Left ventricle myocardium inferior (tissue), 1 donor: ENCODE measurements at places on chromosomes 7 and 10. TPM values are rescaled to one million over a fixed set of nuclear protein-coding genes. Genes with fewer than 3 reads are reported as not detected.
A peak's percentile ranks its signal among the peaks of the same experiment; 100 is the strongest.

GRCh38 chr10:5744849-5745248 lies 60.2 kb downstream of the TASOR2 start:
- H3K27me3 ChIP-seq: no peaks in the 10 kb centered on the region
- H3K4me1 ChIP-seq: peaks cover 6% of the 10 kb centered on the region
- H3K36me3 ChIP-seq: peaks cover 73% of the 10 kb centered on the region
- no peak overlapping the region for H3K27ac ChIP-seq

GRCh38 chr10:50310560-50311174 lies 59.4 kb upstream of the ASAH2 start:
- H3K36me3 ChIP-seq: peaks cover 53% of the 10 kb centered on the region
- peaks cover 12% of the 10 kb centered on the region for H3K4me1 ChIP-seq
- no peak overlapping the region for H3K27ac ChIP-seq
- no peak overlapping the region for H3K4me3 ChIP-seq

- no peak overlapping the region for H3K4me3 ChIP-seq
- no peak for DNase-seq
- H3K36me3 ChIP-seq: peaks cover 31% of the 10 kb centered on the region
- no peaks in the 10 kb centered on the region for H3K27me3 ChIP-seq
Measured at GRCh38 chr7:2148189-2148588, 84.6 kb downstream of the MAD1L1 start.

GRCh38 chr10:87068281-87068680 lies 26.4 kb downstream of the GLUD1 start:
- H3K27ac ChIP-seq: no peak overlapping the region
- H3K4me3 ChIP-seq: no peak overlapping the region
- H3K36me3 ChIP-seq: peaks cover 86% of the 10 kb centered on the region
- no peaks in the 10 kb centered on the region for H3K27me3 ChIP-seq
- no peak for DNase-seq

GRCh38 chr7:141003172-141004065 lies 11.3 kb downstream of the MRPS33 start:
- H3K27me3 ChIP-seq: no peaks in the 10 kb centered on the region
- H3K4me3 ChIP-seq: no peak overlapping the region
- no peak overlapping the region for H3K27ac ChIP-seq

Gene LCOR
- 18.9 TPM for total RNA-seq

GRCh38 chr7:92889081-92889480 lies 52.7 kb upstream of the CDK6 start:
- DNase-seq: no peak
- H3K36me3 ChIP-seq: no peaks in the 10 kb centered on the region
- no peak overlapping the region for H3K27ac ChIP-seq
- no peaks in the 10 kb centered on the region for H3K27me3 ChIP-seq

- no peaks in the 10 kb centered on the region for H3K36me3 ChIP-seq
- no peak overlapping the region for H3K27ac ChIP-seq
- no peak overlapping the region for H3K4me3 ChIP-seq
- H3K27me3 ChIP-seq: no peaks in the 10 kb centered on the region
Measured at GRCh38 chr7:126016722-126017121, 1087.1 kb upstream of the POT1 start.

- no peak overlapping the region for H3K4me3 ChIP-seq
- H3K27ac ChIP-seq: no peak overlapping the region
- H3K4me1 ChIP-seq: no peaks in the 10 kb centered on the region
- H3K36me3 ChIP-seq: peaks cover 82% of the 10 kb centered on the region
- H3K27me3 ChIP-seq: no peaks in the 10 kb centered on the region
Measured at GRCh38 chr10:15118615-15119014, 21.5 kb downstream of the RPP38 start.

DNA sequence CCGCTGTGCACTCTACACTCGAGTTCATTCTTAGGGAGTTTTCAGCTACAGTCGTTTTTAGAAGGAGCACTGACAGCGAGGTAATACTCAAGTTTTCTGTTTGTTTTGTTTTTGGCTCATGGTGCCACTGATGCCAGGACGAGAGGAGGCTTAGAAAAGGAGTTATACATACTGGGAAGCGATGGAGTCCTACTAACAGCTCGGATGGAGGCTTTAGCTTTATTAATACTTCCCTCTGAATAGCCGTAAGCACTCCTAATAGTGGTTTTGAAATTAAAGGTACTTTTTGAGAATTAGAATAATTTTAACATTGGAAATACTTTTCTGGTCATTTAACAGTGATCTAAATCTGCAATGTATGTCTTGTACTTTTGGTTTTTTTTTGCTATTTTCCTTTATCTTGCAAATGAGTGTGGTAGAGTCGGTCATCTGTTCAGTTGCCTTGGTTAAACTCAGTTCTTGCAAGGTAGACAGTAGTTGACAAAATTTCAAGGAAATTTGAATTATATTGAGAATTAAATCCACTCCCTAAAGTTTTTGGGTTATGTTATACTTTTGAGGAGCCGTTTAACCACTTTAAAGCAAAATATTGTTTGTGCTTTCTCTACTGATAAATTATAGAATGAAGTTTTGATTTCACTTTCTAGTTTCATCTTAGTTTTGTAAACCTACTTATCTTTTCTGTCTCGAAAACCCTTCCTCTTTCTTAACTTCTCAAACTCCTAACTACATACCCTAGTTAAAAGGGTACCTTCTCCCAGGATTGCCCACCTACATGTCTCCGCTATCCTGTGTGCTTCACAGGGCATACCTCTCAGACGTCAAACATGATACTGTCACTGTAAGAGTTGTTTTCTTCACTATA lies 1.5 kb downstream of the HBP1 start:
- H3K27ac ChIP-seq: peak overlapping the region; percentile 96
- DNase-seq: no peak
- H3K4me1 ChIP-seq: peaks cover 72% of the 10 kb centered on the region
- H3K27me3 ChIP-seq: no peaks in the 10 kb centered on the region

DNA sequence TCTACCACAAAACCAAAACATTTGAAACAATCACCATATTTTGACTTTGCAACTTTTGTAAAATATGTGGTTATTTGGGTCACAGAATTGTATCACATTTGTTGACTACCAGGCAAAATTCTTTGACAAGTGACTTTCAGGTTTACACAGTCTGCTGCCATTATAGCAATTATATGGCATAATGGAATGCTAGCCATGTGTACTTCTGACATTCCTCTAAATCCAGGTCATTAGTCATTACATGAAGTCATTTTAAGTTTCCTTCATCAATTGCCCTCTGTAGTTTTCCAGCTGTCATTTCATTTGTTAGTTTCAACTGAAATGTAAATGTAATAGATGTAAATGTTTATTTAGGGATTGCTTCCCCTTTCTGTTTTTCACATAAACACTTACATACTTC lies 137.5 kb downstream of the IMMP2L start:
- no peak overlapping the region for H3K27ac ChIP-seq
- no peaks in the 10 kb centered on the region for H3K36me3 ChIP-seq
- no peaks in the 10 kb centered on the region for H3K27me3 ChIP-seq
- no peaks in the 10 kb centered on the region for H3K4me1 ChIP-seq

DNA sequence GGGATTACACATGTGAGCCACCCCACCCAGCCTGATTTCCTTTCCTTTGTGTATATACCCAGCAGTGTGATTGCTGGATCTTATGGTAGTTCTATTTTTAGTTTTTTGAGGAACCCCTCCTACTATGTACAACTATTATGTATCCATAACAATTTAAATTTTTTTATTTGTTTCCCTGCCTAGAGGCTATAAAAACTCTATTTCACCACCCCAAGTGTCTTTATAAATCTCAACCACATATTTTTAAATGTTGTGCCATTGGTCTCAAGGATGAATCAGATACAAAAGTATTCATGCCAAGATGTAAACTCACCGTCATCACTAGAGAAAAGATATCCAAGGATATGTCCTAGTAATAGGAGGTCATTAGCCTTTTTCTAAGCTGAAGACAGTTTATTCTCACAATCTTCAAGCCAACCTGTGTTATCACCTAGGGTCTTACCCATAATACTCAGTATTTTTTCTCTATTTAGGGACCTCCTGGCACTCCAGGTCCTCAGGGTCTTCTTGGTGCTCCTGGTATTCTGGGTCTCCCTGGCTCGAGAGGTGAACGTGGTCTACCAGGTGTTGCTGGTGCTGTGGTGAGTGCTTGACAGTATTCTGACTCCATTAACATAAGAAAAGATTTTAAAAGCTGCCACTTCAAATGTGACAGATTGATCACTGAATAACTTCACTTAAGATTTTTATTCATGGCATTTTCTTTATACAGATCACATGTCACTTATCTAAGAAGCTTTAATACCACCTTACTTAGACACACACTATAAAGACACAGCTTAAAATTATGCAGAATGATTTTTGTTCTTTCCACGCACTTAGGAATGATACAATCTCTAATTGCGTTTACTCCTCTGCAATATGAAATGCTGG lies 29.4 kb downstream of the COL1A2 start:
- H3K4me3 ChIP-seq: no peak overlapping the region
- no peaks in the 10 kb centered on the region for H3K4me1 ChIP-seq
- peaks cover 68% of the 10 kb centered on the region for H3K36me3 ChIP-seq
- H3K27ac ChIP-seq: no peak overlapping the region
- no peak for DNase-seq
- no peaks in the 10 kb centered on the region for H3K27me3 ChIP-seq

DNA sequence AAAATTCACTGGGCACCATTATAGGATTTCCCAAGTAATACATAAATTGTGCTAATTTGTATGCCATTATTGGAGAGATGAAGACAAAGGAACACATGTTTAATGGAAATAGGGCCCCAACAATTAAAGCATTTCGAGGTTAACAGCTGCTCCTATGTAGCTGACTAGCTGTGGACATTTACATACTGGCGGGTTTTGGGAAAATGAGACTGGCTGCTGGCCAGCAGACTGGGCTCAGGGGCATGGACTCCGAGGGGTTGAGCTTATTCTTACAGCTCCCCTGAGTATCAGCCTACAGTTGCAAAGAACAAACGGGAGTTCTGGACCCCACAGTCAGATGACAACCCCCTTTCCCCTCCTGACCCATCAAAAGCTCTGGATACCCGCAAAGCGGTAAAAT lies 91.9 kb upstream of the MYO3A start:
- H3K27ac ChIP-seq: no peak overlapping the region
- no peaks in the 10 kb centered on the region for H3K4me1 ChIP-seq
- H3K27me3 ChIP-seq: no peaks in the 10 kb centered on the region
- H3K36me3 ChIP-seq: no peaks in the 10 kb centered on the region
- no peak for DNase-seq

Gene CYP2E1
- 1.1 TPM for total RNA-seq

GRCh38 chr10:42952349-42952748 lies 124.5 kb upstream of the RET start:
- H3K27me3 ChIP-seq: peaks cover 30% of the 10 kb centered on the region
- no peaks in the 10 kb centered on the region for H3K36me3 ChIP-seq
- peak; percentile 50 for DNase-seq
- peak overlapping the region; percentile 54 for H3K27ac ChIP-seq
- peak overlapping the region; percentile 43 for H3K4me3 ChIP-seq

DNA sequence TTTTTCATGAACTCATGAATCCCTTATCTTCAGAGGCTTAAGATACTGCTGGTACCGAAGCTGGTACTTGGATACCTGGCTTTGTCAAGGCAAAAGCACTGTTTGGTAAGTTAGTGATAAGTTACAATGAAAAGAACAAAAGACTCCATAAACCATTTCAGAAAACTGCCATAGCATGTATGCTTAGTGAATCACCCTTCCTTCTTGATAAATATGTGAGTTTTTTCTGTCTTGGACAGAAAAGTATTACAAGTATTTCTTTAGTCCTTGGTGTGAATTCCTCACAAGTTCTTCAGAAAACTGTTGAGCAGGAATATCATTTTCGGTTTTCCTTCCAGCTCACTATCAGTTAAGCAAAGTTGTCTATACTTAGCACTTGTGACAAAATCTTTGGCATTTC lies 25.6 kb downstream of the PUS7 start:
- DNase-seq: no peak
- no peak overlapping the region for H3K4me3 ChIP-seq
- H3K27me3 ChIP-seq: no peaks in the 10 kb centered on the region
- H3K4me1 ChIP-seq: peaks cover 5% of the 10 kb centered on the region

- H3K27ac ChIP-seq: no peak overlapping the region
- no peaks in the 10 kb centered on the region for H3K36me3 ChIP-seq
- H3K27me3 ChIP-seq: no peaks in the 10 kb centered on the region
- peaks cover 51% of the 10 kb centered on the region for H3K4me1 ChIP-seq
- no peak for DNase-seq
- no peak overlapping the region for H3K4me3 ChIP-seq
Measured at GRCh38 chr10:70330671-70331070, 46.9 kb upstream of the NPFFR1 start.

GRCh38 chr7:501526-501925 lies 18.1 kb downstream of the PDGFA start:
- DNase-seq: peak; percentile 7
- H3K4me3 ChIP-seq: no peak overlapping the region
- no peaks in the 10 kb centered on the region for H3K27me3 ChIP-seq
- peaks cover 36% of the 10 kb centered on the region for H3K4me1 ChIP-seq
- no peak overlapping the region for H3K27ac ChIP-seq

GRCh38 chr7:29234438-29234837 lies 39.9 kb downstream of the CHN2 start:
- H3K4me1 ChIP-seq: peaks cover 17% of the 10 kb centered on the region
- no peak overlapping the region for H3K4me3 ChIP-seq
- DNase-seq: no peak
- H3K27ac ChIP-seq: no peak overlapping the region

Gene UNC5B
- total RNA-seq: 15.6 TPM

Gene RHOBTB1
- 16.6 TPM for total RNA-seq

DNA sequence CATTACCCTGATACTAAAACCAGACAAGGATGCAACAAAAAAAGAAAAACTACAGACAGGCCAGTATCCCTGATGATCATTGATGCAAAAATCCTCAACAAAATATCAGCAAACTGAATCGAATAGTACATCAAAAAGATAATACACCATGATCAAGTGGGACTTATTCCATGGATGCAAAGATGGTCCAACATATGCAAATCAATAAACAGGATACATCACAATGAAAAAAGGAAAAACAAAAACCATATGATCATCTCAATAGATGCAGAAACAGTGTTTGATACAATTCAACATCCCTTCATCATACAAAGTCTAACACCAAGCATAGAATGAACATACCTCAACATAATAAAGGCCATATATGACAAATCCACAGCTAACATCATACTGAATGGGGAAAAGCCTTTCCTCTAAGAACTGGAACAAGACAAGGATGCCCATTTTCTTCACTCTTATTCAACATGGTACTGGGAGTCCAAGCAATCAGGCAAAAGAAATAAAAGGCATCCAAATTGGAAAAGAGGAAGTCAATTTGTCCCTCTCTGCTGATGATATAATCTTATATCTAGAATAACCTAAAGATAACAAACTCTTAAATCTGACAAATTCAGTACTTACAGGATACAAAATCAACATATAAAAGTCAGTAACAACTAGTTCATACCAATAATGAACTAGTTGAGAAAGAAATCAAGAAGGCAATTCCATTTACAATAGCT lies 48.8 kb upstream of the ASAH2 start:
- no peak for DNase-seq
- no peaks in the 10 kb centered on the region for H3K36me3 ChIP-seq
- no peaks in the 10 kb centered on the region for H3K4me1 ChIP-seq
- H3K4me3 ChIP-seq: no peak overlapping the region
- H3K27ac ChIP-seq: no peak overlapping the region
- H3K27me3 ChIP-seq: no peaks in the 10 kb centered on the region

DNA sequence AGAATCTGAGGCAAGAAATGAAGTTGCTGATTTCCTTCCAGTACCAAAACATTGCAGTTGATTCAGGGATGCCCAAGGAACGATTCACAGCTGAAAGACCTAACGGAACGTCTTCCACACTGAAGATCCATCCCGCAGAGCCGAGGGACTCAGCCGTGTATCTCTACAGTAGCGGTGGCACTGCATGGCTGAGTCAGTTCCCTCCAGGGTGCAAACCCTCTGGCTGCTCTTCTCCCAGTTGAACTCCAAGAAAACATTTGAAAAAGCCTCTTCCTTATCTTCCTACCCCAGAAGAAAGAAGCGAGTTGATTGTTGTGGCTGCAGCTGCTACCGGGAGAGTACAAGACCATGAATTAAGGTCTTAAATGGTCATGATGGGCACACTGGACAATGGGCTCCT lies 147.1 kb upstream of the PRSS1 start:
- no peaks in the 10 kb centered on the region for H3K36me3 ChIP-seq
- H3K27me3 ChIP-seq: peaks cover 81% of the 10 kb centered on the region
- no peak overlapping the region for H3K4me3 ChIP-seq
- no peak for DNase-seq
- no peak overlapping the region for H3K27ac ChIP-seq
